ENCODE measurements at places on chromosomes 6 and 20. TPM values are rescaled to one million over a fixed set of nuclear protein-coding genes. Genes with fewer than 3 reads are reported as not detected.
A peak's percentile ranks its signal among the peaks of the same experiment; 100 is the strongest.

DNA sequence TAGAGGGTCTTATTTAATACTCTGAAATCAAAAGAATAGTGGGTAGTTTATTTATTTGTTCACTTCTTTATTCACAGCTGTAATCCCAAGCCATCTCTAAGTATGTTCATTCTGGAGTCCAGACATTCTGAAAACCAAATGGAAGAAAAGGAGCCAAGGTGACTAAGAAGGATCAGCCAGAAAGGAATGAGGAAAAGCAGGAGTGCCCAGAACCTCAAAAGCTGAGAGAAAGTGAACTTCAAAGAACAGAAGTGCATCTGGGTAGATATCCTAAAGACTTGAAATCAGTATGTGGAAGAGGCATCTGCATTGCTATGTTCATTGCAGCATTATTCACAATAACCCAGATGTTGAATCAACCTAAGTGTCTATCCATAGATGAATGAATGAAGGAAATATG lies 94.8 kb downstream of the VIP start:
- no peak for DNase-seq

- DNase-seq = no peak
Measured at GRCh38 chr6:163414946-163415619, 565 bp downstream of the QKI start.

Gene SLC22A3
- total RNA-seq = not detected

Gene KIFC1
- 36.6 TPM for total RNA-seq

- no peak for DNase-seq
Measured at GRCh38 chr6:166611631-166612030, 15.4 kb downstream of the RPS6KA2 start.

Gene TSHZ2
- total RNA-seq = not detected

GRCh38 chr6:159963111-159963510 lies 5.8 kb upstream of the IGF2R start:
- no peak for DNase-seq

GRCh38 chr6:6725468-6726209 lies 137.1 kb downstream of the LY86 start:
- DNase-seq = no peak

DNA sequence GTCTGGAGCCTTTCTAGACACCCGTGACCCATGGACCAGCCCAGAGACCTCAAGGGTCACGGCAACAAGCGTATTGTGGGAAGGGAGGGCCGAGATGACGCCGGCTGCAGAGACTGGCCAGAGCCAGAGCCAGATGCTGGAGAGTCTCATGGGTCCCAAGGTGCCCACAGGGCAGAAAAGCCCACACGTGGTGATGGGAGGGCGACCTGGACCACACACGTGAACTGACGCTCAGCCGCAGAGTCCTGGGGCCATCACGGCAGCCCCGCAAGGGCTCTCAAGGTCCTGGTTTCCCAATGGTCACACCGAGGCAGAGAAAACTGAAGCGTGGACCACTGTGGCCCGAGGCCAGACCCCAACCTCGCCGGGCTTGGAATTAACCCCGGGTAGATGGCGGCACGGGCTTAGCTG lies 92.6 kb downstream of the YTHDF1 start:
- DNase-seq = no peak

DNA sequence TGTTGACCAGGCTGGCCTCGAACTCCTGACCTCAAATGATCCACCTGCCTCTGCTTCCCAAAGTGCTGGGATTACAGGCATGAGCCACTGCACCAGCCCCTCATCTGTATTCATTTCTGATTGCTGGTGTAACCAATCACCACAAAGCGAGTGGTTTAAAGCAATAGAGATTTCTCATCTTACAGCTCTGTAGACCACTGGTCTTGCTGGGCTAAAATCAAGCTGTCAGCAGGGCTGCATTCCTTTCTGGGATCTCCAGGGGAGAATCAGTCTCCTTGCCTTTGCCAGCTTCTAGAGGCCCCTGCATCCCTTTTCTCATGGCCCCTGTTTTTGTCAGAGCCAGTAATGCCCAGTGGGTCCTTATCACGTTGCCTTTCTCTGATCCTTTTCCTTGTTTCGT lies 49.9 kb upstream of the PMEPA1 start:
- no peak for DNase-seq

- DNase-seq = peak; percentile 74
Measured at GRCh38 chr20:881051-881782, 34.9 kb downstream of the ANGPT4 start.

DNA sequence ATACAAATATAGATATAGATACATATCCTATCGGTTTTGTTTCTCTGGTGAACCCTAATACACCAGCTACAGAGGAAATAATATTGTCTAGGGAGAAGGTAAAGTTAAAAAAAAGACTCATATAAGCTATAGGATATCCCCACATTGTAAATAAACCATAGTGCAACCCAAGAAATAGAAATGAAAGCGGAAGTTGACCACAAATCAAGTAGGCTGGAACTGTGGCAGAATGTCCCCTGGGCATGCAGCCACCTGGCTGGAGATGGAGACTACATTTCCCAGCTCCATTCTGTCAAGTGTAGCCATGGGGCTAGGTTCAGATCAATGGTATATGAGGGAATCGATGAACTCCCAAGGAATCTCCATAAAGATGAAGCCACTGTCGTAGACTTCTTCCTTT lies 70.1 kb upstream of the RPS6KA2 start:
- DNase-seq = no peak

- no peak for DNase-seq
Measured at GRCh38 chr6:26175033-26175427, 87.8 kb downstream of the HFE start.

GRCh38 chr6:44656691-44657090 lies 269.2 kb downstream of the CDC5L start:
- no peak for DNase-seq

GRCh38 chr6:1399085-1399780 lies 9.9 kb downstream of the FOXF2 start:
- no peak for DNase-seq

Measured in MG63 (cell line).